ENCODE measurements at places on chromosomes 1 and 21.

DNA sequence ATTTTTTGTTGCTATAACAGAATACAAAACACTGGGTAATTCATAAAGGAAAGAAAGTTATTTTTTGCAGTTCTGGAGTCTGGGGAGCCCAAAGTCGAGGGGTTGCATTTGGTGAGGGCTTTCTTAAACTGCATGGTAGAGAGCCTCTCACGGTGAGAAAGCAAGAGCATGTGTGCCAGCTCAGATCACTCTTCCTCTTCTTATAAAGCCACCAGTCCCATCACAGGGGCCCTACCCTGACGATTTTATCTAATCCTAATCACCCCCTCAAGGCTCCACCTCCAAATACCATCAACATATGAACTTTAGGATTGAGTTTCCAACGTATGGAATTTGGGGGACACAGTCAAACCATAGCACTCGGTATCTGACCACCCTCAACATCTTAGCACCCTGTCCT is 1.0 kb upstream of the STRIP1 start:
- no peak overlapping the region for H3K4me3 ChIP-seq
- DNase-seq, result no peak
- H3K36me3 ChIP-seq, result peaks cover 4% of the 10 kb centered on the region
- no peaks in the 10 kb centered on the region for H3K27me3 ChIP-seq
- H3K4me1 ChIP-seq, result peaks cover 13% of the 10 kb centered on the region

DNA sequence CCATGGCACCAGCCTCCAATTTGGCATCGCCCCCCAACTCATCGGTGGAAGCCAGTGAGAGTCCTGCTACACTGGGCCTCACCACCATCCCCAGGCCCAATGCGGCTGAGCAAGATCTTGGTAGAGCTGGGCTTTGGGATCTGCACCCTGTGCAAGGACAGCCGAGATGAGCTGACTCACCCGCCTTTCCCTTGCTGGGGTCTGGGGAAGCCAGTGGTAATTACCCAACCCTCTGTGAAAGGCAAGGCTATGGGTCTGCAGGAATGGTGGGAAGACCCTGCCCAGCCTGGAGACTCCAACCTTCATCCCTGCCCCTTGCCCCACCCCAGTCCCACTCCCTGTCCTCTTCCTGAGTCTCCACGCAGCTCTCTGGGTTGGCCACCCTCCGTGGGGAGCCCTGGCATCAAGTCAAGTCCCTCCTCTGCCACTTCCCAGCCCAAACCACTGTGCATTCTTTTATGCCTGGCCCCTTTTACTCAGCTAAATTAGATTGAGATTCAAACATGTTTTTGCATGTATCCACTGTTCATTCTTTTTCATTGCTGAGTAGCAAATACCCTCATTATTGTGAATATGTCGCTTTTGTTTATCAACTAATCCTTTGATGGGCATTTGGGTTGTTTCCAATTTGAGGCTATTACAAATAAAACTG is 8.8 kb downstream of the SMCP start:
- H3K4me3 ChIP-seq, result no peak overlapping the region
- no peaks in the 10 kb centered on the region for H3K4me1 ChIP-seq
- no peaks in the 10 kb centered on the region for H3K27me3 ChIP-seq
- no peak for DNase-seq

DNA sequence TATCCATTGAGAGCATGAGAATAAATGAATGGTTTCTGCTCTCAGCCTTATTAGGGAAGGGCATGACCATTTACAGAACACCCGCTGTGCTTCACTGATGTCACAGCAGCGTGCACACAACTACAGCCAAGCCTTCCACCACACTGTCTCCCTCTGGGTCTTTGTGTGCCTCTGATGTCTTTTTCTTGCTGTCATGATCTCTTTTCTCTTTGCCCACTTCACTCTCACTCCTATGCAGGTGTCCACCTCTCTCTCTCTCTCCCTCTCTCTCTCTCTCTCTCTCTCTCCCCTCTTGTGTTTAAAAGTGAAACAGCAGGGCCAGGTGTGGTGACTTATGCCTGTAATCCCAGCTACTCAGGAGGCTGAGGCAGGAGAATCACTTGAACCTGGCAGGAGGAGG is 232.5 kb upstream of the JUN start:
- peaks cover 25% of the 10 kb centered on the region for H3K4me1 ChIP-seq
- no peak overlapping the region for H3K4me3 ChIP-seq
- DNase-seq, result no peak
- no peaks in the 10 kb centered on the region for H3K27me3 ChIP-seq
- H3K36me3 ChIP-seq, result no peaks in the 10 kb centered on the region
- H3K27ac ChIP-seq, result no peak overlapping the region

DNA sequence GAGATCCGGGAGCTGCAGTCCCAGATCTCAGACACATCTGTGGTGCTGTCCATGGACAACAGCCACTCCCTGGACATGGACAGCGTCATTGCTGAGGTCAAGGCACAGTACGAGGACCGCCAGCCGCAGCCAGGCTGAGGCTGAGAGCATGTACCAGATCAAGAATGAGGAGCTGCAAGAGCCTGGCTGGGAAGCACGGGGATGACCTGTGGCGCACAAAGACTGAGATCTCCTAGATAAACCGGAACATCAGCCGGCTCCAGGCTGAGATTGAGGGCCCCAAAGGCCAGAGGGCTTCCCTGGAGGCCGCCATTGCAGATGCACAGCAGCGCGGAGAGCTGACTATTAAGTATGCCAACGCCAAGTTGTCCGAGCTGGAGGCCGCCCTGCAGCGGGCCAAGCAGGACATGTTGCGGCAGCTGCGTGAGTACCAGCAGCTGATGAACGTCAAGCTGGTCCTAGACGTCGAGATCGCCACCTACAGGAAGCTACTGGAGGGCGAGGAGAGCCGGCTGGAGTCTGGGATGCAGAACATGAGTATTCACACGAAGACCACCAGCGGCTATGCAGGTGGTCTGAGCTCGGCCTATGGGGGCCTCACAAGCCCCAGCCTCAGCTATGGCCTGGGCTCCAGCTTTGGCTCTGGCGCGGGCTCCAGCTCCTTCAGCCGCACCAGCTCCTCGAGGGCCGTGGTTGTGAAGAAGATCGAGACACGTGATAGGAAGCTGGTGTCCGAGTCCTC is 25.5 kb downstream of the ETV3L start:
- no peak overlapping the region for H3K27ac ChIP-seq
- no peaks in the 10 kb centered on the region for H3K36me3 ChIP-seq
- no peaks in the 10 kb centered on the region for H3K27me3 ChIP-seq

GRCh38 chr1:230281556-230281955 is 144.6 kb downstream of the PGBD5 start:
- H3K27me3 ChIP-seq, result no peaks in the 10 kb centered on the region
- H3K4me3 ChIP-seq, result no peak overlapping the region
- no peak overlapping the region for H3K27ac ChIP-seq
- DNase-seq, result no peak
- H3K36me3 ChIP-seq, result peaks cover 1% of the 10 kb centered on the region
